Sigmoid colon (tissue), 7 donors: ENCODE measurements at places on chromosomes 2 and 18. TPM values are rescaled to one million over a fixed set of nuclear protein-coding genes. Genes with fewer than 3 reads are reported as not detected.

Gene FMNL2
- polyA plus RNA-seq: 9.6 TPM

Gene KLHL30
- not detected for polyA plus RNA-seq

Gene SIX2
- 0.03 TPM for polyA plus RNA-seq

Gene DCDC2C
- polyA plus RNA-seq: not detected

Gene SLC16A14
- polyA plus RNA-seq: 4.8 TPM
